Activated T-helper 1 cell treated with anti-CD3 and anti-CD28 coated beads, Interleukin-2, amount 50 U/mL, for 16 hours (primary cell): ENCODE measurements at places on chromosomes 4 and X.
A peak's percentile ranks its signal among the peaks of the same experiment; 100 is the strongest.

DNA sequence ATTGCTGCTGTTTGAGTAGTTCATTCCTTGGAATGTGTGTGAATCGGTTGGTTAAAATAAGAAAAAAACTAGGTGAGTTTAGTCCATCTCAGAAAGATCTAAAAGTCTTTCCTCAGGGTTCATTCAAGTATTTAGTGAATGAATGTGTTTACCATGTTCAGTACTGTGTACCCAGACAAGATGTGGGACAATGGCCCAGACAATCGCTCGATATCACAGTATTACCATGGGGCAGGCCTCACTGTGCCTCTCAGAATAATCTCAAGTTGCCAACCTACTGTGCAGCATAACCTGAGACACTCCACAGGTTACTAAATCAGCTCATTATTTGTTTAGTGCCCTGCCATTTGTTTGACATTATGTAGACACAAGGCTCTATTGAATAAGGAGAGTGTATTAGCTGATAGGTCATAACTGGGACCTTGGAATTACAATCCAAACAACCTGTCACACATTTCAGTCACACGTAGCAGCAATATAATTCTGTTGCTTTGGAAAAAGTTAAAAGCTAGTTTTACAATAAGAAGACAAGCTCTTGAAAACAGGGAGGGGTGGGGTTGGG lies 24.9 kb upstream of the AMOT start:
- no peak for DNase-seq

DNA sequence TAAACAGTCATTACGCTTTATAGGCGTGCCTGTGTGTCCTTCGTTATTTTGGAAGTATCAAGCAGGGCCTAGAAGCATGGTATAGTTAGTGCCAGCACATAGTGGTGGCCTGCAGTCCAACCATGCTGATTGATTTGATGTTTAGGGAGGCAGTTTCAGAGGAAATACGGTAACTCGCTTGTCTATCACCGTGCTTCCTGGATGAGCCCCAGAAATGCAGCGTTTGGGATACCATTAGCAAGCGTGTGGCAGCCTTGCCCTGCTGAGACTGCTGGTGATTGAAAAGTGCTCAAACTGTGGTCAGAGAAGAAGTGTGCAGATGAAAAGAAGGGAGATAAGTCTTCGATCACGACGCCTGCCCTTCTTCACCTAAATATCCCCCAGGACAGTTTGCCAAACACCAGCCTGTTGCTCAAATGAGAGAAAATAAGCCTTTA lies 158.4 kb downstream of the CHIC2 start:
- no peak for DNase-seq

DNA sequence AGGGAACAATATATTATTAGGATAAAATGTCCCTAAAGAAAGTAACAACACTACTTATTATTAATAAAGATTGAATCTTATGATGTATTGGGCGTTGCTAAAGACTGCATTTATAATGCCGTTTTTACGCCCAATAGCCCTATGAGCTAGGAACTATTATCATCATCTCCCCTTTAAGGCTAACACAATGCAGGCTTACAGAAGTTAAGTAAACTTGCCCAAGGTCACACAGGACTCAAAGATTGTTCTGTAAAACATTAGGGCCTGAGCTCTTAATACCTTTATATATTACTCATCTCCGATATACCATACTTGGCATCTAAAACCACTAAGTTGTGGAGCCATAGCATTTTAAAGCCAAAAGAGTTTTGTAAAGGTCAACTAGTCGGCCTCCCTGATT lies 149.5 kb downstream of the FAM13A start:
- DNase-seq, result no peak

GRCh38 chr4:174332741-174333493 lies 49.2 kb downstream of the CEP44 start:
- DNase-seq, result no peak

GRCh38 chr4:125262079-125262478 lies 52.7 kb upstream of the FAT4 start:
- DNase-seq, result no peak

DNA sequence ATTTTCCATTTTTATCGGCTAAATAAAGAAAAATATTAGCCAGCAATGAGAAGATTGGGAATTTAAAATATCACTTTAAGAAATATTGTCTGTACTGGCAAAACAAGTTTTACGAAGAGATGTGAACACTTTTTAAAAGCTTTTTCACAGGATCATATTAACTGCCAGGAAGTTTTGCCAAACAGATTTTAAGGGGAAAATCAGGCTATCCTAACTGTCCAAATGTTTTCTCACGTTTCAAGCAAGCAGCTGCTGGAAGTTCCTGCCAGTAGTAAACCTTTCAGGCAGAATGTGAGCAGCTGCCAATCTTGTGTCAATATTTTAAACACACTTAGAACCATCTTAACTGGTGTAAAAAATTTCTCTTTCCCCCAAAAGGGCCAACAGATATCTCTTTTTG lies 101.1 kb downstream of the ADGRL3 start:
- DNase-seq, result no peak

DNA sequence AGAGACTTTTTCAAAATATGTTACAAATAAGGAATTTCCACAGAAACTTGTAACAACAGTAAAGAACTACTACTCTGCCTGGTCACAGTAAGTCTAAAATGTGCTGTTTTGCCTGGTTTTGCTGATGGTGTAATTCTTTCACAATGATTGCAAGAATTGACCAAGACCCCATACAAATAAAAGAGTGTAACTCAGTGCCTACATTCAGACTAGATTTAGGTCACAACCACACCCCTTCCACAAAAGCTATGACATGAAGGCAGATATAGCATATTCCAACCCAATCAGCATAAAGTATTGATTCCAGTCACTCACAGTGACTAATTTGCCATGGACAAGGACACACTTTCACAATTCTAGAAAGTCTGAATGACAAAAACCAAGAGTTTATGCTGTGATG lies 53.7 kb upstream of the TMPRSS11F start:
- no peak for DNase-seq

DNA sequence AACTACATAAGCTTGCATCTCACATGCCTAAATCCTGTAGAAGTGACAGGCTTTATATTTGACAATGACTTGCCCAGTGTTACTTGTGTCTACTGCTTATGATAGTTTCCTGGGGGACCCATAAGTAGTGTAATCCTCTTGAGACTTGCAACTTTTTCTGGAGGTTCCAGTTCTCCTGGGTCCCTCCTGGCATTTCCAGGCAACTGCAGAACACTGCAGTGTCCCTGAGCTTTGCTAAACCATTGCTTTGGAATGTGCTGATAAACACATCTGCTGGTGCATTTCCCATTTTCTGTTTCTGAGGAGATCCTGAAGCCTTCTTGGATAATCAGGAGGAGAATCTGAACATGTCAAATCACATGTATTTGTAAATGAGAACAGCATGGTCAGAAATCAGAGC lies 82.0 kb downstream of the ANOS1 start:
- no peak for DNase-seq

- peak; percentile 21 for DNase-seq
Observed at GRCh38 chrX:13506574-13506973, 62.8 kb upstream of the EGFL6 start.

- DNase-seq, result no peak
Observed at GRCh38 chr4:184102927-184103326, 114.7 kb downstream of the ENPP6 start.

- DNase-seq, result no peak
Observed at GRCh38 chr4:76801621-76802235, 96.2 kb downstream of the SOWAHB start.

GRCh38 chr4:130028552-130028951 lies 932.6 kb downstream of the C4orf33 start:
- DNase-seq, result no peak

GRCh38 chr4:118112117-118113046 lies 78.1 kb downstream of the NDST3 start:
- no peak for DNase-seq

GRCh38 chrX:24480400-24480865 lies 15.3 kb downstream of the PDK3 start:
- no peak for DNase-seq

- DNase-seq, result no peak
Observed at GRCh38 chr4:187301923-187302322, 578.3 kb upstream of the FAT1 start.

- no peak for DNase-seq
Observed at GRCh38 chr4:172011196-172011595, 198.0 kb downstream of the GALNTL6 start.

DNA sequence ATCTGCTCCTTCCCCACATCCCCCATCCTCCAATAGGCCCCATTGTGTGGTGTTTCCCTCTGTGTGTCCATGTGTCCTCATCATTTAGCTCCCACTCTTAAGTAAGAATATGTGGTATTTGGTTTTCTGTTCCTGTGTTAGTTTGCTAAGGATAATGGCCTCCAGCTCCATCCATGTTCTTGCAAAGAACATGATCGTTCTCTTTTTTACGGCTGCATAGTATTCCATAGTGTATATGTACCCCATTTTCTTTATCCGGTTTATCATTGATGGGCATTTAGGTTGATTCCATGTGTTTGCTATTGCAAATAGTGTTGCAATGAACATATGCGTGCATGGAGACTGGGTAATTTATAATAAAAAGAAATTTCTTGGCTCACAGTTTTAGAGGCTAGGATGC lies 31.5 kb downstream of the GRK4 start:
- DNase-seq, result no peak

DNA sequence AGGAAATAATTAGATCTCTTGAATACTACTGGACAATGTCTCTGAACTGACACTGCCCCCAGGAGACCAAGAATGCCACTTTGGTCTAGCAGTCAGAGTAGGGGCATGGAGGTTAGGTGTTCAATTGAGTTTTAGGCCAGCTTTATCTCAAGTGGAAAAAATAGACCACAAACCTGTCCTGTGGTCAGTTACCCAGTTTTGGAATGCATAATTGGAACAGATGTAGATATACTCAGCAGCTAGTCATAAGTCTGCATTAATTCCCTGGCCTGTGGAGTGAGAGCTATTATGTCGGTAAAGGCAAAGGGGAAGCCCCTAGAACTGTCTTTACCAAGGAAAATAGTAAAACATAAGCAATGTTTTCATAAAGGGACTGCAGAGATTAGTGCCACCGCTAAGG lies 587.7 kb downstream of the GLUD2 start:
- DNase-seq, result no peak

- DNase-seq, result no peak
Observed at GRCh38 chr4:25112995-25113380, 47.3 kb downstream of the SEPSECS start.

DNA sequence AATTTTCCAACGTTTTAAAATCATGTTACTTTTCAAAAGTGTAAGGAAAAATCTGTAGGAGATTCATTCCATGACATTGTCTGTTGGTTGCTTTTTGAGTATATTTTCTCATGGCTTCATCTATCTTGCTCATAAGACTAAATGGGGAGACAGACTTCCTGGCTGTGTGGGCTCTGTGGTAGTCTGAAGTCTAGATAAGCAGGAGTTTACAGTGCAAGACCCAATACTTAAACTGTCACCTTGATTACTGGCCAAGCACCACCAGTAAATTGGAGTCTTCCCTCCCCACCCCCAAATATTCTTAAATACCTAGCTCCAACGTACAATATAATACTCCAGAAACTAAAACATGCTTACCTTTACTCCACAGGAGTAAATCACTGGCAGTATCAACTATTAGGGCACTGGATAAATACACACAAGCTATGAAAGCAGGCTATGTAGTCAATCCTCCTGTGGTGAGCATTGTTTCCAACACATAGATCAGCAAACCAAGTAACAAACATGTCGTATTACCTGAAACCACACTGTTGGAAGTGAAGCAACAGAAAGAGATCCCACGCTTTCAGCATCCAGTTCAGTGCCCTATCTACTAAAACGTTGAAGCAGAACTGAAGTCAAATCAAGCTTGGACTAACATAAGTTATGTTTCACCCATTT lies 6.2 kb downstream of the HNRNPD start:
- no peak for DNase-seq

DNA sequence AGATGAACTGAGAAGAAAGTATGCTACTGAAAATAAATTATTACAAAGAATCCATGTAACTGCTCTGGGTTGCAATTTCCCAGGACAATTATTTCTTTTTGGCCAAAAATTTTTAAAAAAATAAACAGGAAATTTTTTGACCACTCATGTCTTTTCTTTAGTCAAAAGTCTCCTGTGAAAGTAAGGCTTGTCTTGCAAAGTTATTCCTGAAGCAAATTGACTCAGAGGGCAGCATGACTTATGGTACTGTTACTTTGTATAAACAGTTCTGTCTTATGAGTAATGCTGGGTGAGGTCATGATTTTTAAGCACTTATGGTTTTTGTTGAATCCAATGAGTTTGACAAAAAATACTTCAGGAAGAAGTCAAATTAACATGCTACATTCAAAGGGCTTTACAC lies 292.8 kb upstream of the ARSJ start:
- no peak for DNase-seq

- no peak for DNase-seq
Observed at GRCh38 chr4:7861440-7861881, 78.2 kb downstream of the AFAP1 start.

DNA sequence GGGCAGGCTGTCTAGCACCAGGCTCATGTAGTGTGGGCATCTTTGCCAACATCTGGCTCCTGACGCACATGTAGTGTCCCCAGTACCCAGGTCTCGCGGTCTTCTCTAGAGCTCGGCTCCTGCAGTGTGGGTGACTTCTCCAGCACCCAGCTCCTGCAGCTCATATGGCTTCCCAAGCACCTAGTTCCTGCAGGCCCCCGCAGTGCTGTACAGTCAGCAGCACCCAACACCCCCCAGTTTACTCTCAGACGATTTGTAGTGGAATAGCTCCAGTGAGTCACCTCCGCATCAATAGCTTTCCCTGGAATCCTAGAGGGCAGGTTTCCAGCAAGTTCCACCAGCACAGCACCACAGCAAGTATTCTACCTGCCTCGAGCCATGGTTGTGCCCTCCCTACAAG lies 30.9 kb downstream of the ZNF41 start:
- no peak for DNase-seq

GRCh38 chrX:39421006-39421405 lies 619.7 kb downstream of the MID1IP1 start:
- no peak for DNase-seq

GRCh38 chr4:141926406-141926805 lies 290.0 kb downstream of the IL15 start:
- DNase-seq, result no peak

DNA sequence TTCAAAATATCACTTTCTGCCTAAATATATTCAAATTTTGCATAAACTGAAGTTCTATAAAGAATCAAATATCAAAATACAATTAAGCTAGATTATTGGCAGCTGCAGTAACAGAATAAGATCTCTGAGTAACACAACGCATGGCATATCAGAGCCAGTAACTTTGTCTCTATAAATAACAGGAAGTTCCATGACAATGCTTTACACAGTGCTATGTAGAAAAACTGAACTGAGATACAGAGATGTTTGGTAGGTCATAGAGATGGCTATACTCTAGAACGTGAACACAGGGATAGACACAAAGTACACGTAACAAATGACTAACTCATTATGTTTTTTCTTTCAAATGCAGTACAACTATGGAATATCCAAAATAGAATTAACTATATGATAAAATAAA lies 18.2 kb downstream of the UBE2D3 start:
- no peak for DNase-seq

DNA sequence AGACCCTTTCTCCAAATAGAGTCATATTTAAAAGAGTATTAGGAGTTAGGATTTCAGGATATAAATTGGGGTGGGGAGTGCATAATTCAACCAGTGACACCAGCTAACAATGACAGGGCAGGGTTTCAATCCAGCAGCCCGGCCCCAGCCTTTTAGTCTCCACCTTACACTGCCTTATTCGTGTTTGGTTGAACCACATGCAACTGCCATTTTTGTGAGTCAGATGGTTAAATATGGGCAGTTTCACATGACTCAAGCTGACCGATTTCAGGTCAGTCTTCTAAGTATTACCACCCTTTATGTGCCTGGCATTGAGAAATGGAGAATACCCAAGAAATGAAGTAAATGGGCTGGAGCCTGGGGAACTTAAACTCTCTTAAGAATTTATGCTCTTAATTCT lies 102.8 kb downstream of the STOX2 start:
- no peak for DNase-seq

GRCh38 chrX:72274526-72274925 lies 2.5 kb downstream of the RPS4X start:
- DNase-seq, result no peak
